ENCODE measurements at places on chromosomes 13 and 19.

- no peak for DNase-seq
Observed at GRCh38 chr19:32105527-32106310, 239.7 kb upstream of the ZNF507 start.

GRCh38 chr19:39820696-39821095, 13.3 kb downstream of the DYRK1B start:
- no peak for DNase-seq

DNA sequence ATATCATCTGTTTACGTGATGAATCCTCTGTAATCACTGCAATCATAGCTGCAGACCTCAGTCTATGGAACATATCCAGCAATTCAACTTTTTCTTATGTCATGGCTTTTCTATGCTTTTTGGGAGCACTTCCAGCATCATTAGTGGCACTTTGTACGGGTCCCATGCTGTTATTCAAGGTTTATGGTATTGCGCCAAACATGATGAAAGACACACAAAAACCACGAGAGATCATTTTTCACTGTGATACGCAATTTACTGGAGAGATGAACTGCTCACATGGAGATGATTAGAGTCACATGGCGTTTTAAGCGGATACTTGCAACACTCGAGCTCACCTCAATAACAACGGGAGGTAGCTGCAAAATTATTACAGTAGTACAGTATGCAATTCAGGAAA, 2101.7 kb upstream of the PCDH20 start:
- DNase-seq: no peak

GRCh38 chr13:103883164-103883563, 816.9 kb upstream of the SLC10A2 start:
- no peak for DNase-seq

DNA sequence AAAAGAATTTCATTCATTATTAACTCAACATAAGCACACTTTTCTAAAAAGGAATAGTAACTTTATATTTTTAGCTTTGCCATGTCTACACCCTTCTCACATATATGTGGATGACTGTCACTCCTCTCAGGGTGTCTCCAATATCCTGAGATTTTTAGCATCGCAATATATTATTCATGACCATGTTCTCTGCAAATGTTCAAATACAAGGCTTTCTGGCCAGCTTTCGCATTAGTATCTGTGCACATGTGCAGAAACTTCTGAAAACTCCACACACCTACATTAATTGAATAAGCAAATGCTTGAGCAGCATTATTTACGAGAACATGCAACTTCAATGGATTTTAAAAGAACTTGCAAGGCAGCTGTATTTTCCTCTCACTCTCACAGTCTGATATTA, 334.8 kb downstream of the PCDH9 start:
- no peak for DNase-seq

GRCh38 chr13:23608701-23609413, 38.6 kb downstream of the TNFRSF19 start:
- DNase-seq: no peak

DNA sequence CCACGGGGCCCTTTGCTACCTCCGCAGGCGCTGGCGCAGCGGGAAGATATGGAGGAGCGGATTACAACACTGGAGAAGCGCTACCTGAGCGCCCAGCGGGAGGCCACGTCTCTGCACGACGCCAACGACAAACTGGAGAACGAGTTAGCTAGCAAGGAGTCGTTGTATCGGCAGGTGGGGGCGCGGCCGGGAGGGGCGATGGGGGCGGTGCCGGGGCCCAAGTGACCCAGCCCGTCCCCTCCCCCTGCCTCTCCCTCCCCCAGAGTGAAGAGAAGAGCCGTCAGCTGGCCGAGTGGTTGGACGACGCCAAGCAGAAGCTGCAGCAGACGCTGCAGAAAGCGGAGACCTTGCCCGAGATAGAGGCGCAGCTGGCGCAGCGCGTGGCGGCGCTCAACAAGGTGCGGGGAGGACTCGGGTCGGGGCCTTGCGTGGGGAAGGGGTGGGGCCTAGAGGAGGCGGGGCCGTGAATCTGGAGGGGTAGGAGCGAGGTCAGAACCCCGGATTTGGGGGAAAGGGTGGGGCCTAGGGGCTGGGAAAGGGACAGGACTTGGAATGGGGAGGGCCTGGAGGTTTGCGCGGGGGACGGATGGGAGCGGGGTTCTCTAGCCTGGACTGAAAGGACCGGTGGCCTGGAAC, 13.7 kb downstream of the PPFIA3 start:
- DNase-seq: no peak

DNA sequence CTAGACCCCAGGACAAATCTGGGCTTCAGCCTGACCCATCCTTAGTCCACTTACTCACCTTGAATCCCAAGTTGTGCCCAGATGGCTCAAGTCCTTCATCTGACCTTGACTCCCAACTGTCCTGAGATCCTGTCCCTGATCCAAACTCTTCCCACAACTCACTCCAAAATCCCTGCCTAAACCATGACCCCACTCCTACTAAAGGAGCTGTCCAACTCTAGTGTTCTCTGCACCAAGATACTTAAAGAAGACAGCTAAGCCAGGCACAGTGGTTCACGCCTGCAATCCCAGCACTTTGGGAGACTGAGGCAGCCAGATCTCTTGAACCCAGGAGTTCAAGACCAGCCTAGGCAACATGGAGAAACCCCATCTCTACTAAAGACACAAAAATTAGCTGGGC, 8.5 kb downstream of the POU2F2 start:
- no peak for DNase-seq

GRCh38 chr19:926323-926588, 421 bp downstream of the ARID3A start:
- DNase-seq: no peak

- DNase-seq: no peak
Observed at GRCh38 chr19:9658769-9659168, 16.1 kb downstream of the ZNF562 start.

DNA sequence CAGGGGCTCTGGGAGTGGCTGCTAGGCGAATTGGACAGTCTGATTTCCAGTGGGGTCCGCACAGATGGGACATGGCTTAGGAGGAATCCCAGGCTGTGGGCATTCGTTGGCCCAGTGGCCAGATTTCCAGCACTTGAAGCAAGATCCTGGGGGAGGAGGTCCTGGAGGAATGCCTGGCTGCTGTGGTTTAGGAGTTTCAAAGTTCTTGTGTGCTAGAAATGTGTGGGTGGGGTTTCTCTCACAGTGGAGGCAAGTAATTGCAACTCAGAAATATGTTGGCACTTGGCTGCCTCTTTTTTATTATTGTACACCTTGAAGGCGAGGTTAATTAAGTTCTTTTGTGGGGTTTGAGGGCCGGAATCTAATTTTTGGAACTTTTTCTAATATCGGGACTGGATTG, 17.1 kb downstream of the IGFL3 start:
- DNase-seq: no peak

- DNase-seq: no peak
Observed at GRCh38 chr19:34269489-34269888, 15.1 kb downstream of the GARRE1 start.

- DNase-seq: no peak
Observed at GRCh38 chr13:47420020-47420419, 523.2 kb upstream of the HTR2A start.

GRCh38 chr13:74048756-74049155, 85.4 kb downstream of the KLF12 start:
- DNase-seq: no peak

GRCh38 chr13:113592571-113592970, 8.0 kb downstream of the TFDP1 start:
- DNase-seq: no peak

GRCh38 chr13:24644036-24644435, 36.2 kb upstream of the ATP12A start:
- no peak for DNase-seq

DNA sequence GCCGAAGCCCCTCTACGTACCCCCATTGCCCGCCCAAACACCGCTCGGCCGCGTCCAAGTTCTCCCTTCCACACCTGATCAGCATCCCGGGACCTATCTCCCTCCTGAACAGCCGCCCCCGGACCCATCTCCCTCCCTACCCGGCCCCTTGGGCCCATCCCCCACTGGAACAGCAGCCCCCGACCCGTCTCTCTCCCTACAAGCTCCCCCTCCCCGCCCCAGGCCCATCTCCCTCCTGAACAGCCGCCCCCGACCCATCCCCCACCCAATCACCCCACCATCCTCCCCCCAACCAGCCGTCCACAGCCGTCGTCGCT, 610 bp downstream of the ZSCAN1 start:
- no peak for DNase-seq

DNA sequence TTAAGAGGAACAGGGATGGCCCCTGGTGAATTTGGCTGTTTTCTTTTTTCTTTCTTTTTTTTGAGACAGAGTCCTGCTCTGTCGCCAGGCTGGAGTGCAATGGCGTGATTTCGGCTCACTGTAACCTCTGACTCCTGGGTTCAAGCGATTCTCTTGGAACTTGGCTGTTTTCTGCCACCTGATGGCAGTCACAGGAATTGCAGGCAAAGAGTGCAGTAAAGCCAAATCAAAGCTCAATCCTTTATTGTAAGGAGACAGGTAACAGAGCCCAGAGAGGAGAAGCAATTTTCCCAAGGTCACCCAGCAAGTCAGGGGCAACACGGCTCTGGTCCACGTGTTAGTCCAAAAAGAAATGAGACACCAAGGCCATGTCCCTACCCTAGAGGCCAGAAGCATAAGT, 6.2 kb downstream of the TINCR start:
- DNase-seq: no peak

- peak; percentile 1 for DNase-seq
Observed at GRCh38 chr13:32622827-32623226, 36.6 kb downstream of the PDS5B start.

- DNase-seq: peak; percentile 33
Observed at GRCh38 chr19:2426611-2427428, 566 bp downstream of the TIMM13 start.

- DNase-seq: no peak
Observed at GRCh38 chr19:47330466-47330869, 1.5 kb upstream of the C5AR2 start.

GRCh38 chr13:28100150-28101121, at the start of gene FLT3:
Gene FLT3 (minus strand): TSS chr13:28100576. CDS start chr13:28100510, 66 bp downstream.
- no peak for DNase-seq

- DNase-seq: no peak
Observed at GRCh38 chr19:16252459-16253205, 54.9 kb downstream of the AP1M1 start.

- DNase-seq: no peak
Observed at GRCh38 chr13:58051396-58051795, 419.9 kb downstream of the PCDH17 start.
